ENCODE measurements at places on chromosomes 6 and 20.

DNA sequence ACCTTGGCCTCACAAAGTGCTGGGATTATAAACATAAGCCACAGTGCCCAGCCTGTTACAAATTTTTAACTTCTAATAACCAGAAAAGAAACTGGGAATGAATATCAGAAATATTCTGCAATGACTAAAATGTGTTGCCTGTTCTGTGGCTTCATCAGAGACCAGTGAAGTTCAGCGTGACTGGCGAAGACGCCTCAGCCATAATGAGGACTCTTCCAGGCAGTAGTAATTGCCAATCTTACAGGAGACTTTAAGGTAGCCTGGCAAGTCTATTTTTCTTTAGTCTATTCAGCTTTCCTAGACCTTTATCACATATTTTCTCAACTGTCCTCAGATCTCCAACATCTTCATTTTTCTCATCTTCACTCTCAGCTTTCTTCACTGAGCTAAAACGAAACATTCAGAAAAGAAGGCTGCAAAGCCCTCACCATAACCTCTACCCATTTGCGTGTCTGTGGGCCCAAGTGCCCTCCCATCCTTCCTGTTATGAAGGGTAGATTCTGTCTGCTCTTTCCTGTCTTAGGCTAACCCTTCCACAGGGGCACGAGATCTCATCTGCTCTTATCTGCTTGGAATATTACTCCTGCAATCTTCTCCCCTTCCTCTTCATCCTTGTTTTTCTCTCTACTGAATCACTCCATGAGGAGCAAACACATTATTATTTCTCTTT lies 42.0 kb upstream of the OLIG3 start:
- no peak for DNase-seq

GRCh38 chr20:36836591-36837269 lies 39.2 kb upstream of the TLDC2 start:
- DNase-seq = peak; percentile 86

DNA sequence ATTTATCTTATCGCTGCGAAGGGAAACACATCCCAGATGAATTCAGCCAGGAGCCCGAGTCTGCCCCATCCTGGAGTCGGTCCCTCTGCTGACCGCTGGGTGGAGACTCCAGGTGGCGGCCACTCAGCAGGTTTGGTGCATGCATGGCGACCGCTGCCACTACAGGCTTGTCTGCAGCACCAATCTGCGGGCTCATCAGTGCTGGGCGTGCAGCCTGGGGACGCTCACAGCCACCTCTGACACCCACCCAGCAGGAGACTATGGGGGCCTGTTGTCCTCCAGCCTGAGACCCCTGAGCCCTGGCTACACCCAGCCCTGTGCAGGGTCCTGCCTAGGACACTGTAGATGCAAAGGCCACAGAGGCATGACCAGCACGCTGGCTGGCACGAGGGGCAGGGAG lies 40.5 kb upstream of the GATA5 start:
- DNase-seq = no peak

DNA sequence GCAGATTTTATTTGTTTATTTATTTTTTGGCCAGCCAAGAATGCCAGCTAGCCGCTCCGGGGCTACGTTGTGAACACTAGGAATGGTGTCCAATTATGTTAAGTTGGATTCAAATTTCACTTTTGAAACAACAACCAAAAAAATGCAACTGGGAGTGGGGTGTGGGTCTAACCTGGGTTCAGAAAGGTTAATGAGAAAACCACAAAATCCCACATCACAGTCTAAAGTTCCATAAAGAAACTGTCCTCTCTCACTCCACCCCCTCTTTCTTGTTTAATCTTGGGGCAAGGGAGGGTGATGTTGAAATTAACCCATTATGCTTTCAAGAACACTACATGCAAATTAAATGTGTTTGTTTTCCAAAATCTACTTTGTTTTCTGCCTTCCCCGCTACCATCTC lies 77.2 kb downstream of the LINC00237 start:
- no peak for DNase-seq

GRCh38 chr6:88775866-88776571 lies 187.4 kb downstream of the RNGTT start:
- no peak for DNase-seq

GRCh38 chr20:62425281-62426058 lies 1.9 kb downstream of the RBBP8NL start:
- DNase-seq = no peak

DNA sequence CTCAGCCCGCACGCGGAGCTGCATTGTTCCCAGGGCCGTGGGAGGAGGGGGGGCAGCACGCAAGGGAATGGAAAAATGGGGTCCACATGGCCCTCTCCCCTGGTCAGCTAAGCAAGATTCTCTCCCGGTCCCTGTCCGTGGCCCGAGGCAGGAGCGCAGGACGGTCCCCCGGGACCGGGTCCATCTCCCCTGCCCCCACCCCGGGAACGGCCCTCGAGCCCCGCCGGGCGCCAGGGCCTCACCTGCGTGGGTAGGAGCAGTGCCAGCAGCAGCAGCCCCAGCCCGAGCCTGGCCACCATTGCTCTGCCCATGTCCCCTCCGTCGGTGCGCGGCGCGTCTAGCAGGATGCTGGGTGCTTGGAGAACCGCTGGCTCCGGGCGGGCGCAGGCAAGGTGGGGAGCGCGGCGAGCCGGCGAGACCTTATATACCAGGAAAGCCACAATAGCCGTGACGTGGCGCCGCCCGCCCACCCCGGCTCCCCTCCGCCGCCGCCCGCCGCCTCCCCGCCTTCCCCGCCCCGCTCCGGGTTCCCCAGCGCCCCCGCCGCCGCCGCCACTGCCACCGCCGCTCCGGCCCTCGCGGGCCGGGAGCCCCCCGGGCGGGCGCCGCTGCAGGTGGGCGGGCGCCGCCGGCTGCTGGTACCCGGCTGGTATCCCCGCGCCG lies at the start of gene CD24:
TSS of gene CD24 (minus strand) at position 394 of the 663 bp plus-strand sequence. CDS start at position 311, 83 bp downstream.
- DNase-seq = no peak

DNA sequence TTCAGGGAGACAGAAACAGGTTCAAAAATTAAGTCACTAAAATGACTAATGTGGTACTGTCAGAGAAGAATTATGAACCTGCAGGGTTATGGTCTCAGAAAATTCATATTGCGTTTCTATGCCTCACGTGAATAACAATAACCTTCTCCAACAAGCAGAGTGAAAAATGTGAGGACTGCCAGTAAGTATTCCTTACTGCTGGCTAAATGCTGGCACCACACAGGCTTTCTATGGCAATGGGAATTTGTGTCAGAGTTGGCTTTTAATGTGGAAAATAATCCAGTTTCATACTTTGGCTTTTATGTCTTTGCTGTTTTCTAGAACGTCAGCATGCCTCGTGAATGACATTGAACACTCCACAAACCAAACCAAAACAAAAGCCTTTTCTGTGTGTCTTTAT lies 656.0 kb downstream of the KIF16B start:
- no peak for DNase-seq

GRCh38 chr20:10551732-10552724 lies 116.9 kb downstream of the SLX4IP start:
- DNase-seq = peak; percentile 76

GRCh38 chr6:5403609-5404008 lies 142.3 kb downstream of the FARS2 start:
- DNase-seq = no peak

DNA sequence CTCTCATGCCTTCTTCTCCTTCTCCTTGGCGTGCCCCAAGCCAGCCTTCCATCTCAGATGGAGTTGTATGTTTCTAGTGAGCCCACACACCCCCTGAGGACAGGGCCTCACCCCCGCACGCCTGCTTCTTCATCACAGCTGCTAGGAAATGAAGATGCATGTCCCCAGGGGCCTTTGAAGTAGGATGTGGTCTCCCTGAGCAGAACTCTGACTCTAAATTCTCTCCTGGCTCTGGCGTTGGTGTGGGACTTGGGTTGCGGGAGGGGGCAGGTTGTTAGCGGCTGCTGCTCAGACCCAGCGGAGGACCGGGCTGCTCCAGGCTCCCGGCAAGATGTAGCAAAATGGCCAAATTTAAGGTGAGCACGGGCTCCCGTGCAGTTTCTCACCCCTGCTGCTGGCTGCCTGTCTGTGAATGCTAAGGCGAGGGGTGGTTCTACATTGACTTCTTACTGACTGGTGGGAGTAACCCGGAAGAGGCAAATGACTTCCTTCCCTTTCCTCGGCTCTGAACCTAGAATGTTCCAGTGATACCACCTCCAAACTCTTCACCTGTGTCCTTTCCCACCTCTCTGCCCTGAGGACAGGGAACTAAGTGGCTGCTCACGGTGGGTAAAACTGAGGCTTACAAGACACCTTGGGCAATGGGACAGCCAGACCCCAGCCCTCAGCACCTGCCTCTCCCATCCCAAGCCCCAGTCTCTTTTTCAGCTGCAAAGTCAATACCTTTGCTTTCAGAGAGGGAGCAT lies 8.8 kb downstream of the SYNJ2 start:
- DNase-seq = peak; percentile 48

DNA sequence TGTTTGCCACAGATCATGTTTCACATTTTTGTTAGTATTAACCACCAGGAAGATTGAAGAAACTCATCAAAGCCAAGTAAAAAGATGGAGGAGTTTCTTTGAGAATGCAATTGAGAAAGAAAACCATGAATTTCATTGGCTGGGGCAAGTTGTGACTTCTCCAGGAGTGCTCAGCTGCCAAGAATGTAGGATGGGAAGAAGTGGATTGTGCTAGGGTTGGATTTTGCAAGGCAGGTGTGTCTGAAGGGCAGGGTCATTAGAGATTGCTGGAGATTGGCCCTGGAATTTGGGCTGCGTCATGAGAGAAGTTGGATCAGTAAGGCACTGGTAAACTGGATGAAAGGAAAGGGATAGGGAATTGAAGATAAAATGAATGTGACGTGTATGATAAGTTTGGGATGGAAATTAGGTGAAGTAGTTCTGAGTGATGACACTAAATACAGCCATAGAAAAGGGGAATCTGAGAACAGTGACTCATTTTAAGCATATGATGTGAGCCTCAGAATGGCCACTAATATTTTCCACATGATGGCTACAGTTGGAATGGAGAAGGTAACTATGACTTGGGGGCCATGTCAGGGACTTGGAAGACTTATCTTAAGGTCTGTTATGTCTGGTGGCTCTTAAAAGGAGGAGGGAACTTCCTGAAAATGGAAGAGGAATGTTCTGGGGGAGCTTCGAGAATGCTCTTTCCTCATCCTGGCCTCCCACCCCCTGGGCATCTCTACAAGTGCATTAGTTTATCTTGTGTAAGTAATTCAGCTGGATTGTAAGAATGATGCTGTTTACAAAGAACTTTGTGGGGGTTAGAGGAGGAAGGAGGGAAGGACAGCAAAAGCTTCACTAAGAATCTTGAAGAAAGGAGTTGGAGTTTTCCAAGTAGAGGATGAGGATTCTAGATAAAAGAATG lies 27.8 kb upstream of the ERVFRD-1 start:
- DNase-seq = peak; percentile 11

GRCh38 chr20:43440531-43440930 lies 17.2 kb upstream of the SRSF6 start:
- no peak for DNase-seq

DNA sequence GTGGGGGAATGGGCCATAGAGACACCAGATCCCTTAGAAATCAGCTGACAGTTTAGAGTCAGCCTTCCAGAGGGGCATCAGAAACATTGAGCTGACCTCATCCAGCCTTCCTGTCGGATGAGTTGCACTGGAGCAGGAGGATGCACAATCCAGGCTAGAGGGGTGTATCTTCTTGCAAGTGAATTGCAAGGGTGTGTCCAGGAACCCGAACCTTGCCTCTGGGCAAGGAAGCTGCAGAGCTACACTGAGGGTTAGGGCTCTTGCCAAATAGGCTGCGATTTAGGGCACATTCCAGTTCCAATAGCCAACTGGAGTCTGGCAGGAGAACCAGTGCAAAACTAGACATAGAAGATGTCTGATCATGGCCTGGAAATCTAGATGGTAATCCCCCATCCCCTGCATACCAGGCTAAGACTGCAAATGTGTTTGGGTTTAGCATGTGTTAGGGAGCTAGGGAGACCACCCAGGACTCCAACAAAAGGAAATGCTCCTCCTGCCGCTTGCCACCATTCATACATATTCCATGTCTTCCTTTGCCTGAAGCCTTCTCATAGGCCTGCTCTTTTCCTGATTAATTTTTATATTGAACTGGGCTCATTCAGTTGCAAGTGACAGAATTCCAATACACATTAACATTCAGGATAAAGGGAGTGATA lies 6.3 kb upstream of the UTRN start:
- no peak for DNase-seq

GRCh38 chr6:63676412-63677114 lies 41.0 kb downstream of the PHF3 start:
- no peak for DNase-seq

DNA sequence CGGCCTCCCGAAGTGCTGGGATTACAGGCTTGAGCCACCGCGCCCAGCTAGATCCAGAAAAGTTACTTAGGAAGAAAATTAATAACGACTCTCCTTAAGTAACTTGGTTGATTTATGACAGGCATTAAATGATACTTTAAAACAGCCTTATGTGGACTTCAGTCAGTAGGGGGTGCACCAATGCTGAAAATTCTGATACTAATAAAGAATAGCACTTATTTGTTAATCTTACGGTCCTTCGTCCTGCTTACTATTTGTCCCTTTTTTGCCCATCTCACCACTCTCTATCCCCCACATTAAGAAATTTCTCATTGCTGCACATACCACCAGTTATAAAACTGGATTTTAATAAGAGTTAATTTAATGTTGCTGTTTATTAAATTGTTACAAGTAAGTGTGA lies 12.7 kb upstream of the PRELID3B start:
- DNase-seq = no peak

DNA sequence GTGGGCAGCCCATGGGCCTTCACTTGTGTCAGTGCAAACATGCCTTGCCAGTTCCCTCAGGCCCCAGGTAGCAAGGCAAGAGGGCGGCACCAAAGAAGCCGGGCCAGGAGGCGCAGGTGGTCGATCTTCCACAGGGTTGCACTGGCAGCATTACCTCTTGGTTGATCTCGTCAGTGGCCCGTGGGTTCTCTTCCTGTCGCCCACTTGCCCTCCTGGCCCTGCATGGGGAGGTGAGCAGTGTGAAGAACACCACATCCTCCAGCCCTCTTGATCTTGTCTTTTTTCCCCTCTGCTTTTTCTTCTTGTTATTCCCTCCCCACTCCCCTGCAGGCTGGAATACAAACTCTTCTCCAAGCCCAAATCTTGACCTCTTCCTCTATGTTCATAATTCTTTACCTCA lies 3.0 kb upstream of the CST11 start:
- DNase-seq = no peak

GRCh38 chr20:22590662-22591061 lies 6.3 kb upstream of the FOXA2 start:
- DNase-seq = no peak

Measured in KBM-7 (cell line).